Stimulated activated CD4-positive, alpha-beta T cell treated with anti-CD3 and anti-CD28 coated beads, Interleukin-15, amount 100 ng/mL, for 1 hour (primary cell): ENCODE measurements at places on chromosomes 7 and 10.

GRCh38 chr10:119691726-119692125 is 34.1 kb upstream of the INPP5F start:
- DNase-seq: no peak

DNA sequence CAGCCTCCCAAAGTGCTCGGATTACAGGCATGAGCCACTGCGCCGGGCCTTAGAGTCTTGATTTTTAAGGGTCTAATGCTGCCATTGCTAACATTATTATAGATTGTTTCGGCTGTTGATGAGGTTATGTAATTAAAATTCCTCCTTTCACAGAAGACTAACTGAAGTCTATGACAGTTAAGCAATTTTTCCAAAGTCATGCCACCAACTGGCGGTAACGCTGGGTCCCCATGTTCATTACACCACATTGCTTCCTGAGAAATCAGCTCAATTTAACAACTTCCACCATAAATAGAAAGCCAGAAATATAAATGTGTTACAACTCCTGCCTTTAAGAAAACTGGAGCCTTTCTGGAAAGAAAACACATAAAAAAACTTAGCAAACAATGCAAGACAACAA is 3.5 kb downstream of the ERLIN1 start:
- DNase-seq: no peak

GRCh38 chr10:19252531-19252930 is 203.9 kb downstream of the MALRD1 start:
- no peak for DNase-seq

DNA sequence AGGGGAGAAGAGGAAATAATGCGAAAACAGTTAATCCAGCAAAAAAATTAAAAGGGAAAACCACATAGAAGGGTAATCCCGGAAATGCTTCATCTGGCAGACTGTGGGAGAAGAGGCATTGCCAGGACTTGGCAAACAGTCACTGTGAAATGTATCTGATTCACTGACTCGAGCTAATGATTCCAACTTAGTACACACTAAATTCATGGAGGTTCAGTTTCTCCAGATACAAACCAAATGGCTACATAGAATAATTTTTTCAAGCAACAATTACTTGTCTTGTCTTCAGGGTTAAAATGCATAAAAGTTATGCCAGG is 36.4 kb downstream of the GDI2 start:
- DNase-seq: no peak

DNA sequence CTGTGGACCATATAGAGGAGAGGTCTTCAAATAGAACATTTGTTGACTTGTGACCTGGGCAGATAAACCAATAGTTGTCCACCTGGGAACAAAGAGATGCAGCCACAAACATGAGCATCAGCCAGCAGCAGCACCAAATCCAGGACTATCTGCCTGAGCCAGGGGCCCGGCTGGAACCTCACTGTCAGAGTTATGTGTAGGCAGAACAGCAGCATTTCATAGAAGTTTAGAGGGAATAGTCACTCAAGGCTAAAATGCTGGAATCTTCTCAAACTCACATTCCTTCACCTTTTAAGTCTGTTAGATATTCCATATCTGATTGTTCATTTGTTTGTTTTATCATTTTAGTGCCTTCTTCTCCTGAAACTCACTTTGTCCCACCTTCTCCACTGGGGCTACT is 72.2 kb upstream of the IL6 start:
- DNase-seq: no peak

DNA sequence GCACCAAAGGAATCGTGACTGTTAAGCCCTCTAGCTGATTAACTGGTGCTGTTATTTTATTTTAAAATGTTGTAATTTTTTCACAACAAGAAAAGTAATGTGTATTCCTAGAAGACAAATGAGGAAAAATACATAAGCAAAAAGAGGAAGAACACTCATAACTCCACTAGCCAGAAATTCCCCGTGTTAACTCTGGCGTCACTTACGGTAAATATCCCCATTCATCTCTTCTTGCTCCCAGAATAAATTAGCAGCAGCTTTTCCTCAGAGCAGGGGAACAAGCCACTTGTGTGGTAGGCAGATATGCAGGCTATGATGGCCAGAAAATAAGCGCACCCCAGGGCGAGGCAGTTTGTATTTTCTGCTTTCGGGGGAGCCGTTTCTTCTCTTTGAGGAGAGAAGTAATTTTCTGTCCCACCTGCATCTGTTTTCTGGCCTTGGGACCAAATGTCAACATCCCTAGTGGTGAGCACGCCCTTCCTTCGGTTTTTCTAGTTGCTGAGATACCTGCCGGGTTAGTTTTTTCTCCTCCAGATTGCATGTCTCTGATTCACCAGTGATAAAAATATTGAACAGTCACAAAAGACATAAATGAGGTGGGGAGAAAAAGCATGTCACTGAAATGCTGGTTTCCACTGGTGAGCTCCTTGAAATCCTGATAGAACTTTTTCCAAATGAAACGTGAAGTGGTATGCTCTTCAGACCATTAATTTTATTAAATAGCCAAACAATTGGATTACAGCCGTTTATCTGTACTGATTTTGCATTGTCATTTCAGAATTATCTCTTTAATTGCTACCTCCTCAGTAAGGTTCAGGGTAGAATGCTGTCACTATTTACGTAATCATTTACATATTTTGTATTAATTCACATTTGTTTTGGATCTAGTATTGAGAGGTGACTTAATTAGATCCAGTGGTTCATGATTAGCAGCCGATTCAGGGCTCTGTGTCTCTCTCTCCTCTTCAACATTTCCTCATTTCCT is 268.1 kb downstream of the CAMK1D start:
- no peak for DNase-seq

DNA sequence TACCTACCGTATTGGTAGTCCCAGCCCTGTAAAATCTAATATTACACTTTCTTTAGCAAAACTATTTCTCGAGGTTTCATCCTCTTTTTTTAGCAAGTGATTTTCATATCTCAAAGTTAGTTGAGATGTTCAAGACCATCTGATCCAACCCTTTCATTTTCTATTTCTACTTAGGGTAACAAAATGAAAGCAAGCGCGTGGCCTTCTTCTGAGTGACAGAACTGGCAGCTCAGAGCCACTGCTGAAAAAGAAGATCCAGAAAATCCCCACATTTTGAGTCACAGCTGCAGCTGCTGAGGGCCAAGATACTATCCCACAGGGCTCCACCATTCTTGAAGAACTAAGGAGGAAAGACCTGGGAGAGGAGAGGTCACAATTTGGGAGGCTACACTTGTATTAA is 24.8 kb upstream of the ZNF800 start:
- DNase-seq: no peak
